ENCODE measurements at places on chromosomes 1 and 21.
A peak's percentile ranks its signal among the peaks of the same experiment; 100 is the strongest.

- DNase-seq, result no peak
These were observed 2.2 kb downstream of the PAQR6 start for GRCh38 chr1:156245451-156246232.

GRCh38 chr1:151945725-151946722, 36.7 kb upstream of the THEM4 start:
- peak; percentile 82 for DNase-seq

DNA sequence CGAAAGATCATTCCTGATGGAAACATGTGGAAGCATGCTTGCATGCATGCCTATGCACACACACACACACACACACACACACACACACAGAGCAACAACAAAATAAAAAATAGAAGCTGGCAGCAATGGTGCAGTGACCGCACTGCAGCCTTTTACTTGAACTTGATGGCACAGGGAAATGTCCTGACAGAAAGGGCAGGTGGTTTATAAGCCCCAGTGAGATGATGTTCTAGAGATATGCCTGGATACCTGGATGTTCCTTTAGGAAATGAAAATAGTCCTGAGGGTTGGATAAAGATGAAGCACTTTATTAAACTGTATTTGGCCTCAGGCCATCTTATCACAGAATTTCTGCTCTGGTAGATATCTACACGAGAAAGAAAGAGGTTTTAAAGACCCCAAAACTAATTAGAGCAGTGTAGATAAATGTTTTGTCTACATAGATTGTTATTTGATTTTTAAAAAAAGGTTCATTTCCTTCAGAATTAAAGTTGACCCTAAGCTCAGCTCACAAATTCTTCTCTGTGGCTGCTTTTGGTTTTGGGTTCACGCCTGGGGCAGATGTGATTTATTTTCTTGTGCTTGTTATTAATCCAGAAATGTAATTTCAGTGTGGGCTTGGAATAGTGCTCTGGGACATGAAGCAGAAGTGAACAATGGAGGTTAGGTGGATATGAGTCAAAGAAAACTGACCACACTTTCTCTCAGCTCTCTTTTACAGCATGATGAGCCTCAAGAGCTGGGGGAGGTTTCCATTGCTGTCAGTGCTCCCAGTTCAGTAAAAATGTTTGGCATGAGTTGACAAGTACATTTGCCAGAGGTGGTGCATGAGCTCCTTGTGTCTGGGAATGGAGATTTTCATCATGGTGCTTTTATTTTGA, 22.9 kb downstream of the ADAM30 start:
- no peak for DNase-seq

DNA sequence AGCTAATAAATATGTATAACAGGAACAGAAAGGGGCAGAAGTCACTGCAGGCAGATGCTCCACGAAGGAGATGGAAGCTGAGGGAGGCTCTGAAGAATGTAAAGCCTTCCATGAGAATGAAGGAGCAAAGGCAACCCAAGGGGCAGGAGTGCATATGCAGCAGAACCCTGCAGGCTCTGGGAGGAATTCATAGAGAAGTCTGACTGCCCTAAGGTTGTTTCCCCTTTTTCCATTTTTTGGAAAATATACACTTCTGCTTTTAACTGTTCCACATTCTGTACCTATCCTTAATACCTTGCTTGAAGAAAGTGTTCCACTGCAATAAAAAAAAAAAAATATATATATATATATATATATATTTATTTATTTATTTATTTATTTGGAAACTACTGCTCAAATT, 69.6 kb downstream of the CD34 start:
- no peak for DNase-seq

- no peak for DNase-seq
These were observed 84.5 kb downstream of the GLIS1 start for GRCh38 chr1:53654216-53655210.

GRCh38 chr1:22039594-22040285, 12.8 kb upstream of the CDC42 start:
- DNase-seq, result peak; percentile 90

GRCh38 chr21:45849651-45850050, 131.9 kb upstream of the COL6A1 start:
- no peak for DNase-seq

- DNase-seq, result no peak
These were observed 182.0 kb downstream of the DUSP10 start for GRCh38 chr1:221559911-221560310.

DNA sequence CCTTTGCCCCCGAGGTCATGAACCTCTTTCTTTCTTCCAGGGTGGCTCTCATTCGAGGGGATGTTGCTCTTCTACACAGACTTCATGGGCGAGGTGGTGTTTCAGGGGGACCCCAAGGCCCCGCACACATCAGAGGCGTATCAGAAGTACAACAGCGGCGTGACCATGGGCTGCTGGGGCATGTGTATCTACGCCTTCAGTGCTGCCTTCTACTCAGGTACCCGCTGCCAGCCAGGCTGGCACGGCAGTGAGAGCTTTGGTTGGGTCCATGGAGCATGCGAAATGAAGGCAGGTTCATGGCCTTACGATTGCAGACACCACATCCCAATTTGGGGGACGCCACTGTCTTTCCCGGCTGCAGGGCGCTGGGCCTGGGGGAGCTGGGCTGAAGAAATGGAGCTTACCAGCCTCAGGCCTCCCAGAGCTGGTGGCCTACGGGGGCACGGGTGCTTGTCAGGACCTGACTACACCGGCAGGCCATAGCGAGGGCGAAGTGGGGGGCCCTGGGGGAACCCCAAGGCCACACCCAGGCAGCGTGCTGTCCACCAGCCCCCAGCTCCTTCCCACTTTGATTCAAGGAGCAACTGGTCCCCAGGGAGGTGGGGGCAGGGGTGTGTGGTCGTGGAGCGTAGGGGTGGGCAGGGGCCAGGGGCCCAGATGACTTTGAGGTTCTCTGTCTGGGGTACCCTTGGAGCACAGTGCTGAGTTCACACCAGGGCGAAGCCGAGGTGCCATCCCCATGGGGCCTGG, 20.0 kb downstream of the SLC45A1 start:
- DNase-seq, result no peak

GRCh38 chr1:61951731-61952580, 209.7 kb downstream of the PATJ start:
- DNase-seq, result no peak

- DNase-seq, result no peak
These were observed 386.9 kb upstream of the PLXNA2 start for GRCh38 chr1:208631092-208631491.

- DNase-seq, result no peak
These were observed 20.3 kb downstream of the DMAP1 start for GRCh38 chr1:44233593-44233992.

DNA sequence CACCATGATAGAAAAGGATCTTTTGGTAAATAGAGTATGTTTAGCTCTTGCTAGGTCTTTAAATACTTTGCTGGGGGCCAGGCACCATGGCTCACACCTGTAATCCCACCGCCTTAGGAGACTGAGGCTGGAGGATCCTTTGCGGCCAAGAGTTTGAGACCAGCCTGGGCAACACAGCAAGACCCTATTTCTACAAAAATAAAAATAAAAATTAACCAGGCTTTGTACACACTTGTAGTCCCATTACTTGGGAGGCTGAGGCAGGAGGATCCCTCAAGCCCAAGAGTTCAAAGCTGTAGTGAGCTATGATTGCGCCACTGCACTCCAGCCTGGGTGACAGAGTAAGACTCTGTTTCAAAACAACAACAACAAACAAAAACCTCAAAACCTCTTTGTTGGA, 1.1 kb upstream of the KCNE2 start:
- DNase-seq, result no peak

- DNase-seq, result no peak
These were observed 2154.7 kb downstream of the MRPL39 start for GRCh38 chr21:23452384-23453083.

GRCh38 chr1:6472391-6472790, 6.4 kb upstream of the TNFRSF25 start:
- no peak for DNase-seq

DNA sequence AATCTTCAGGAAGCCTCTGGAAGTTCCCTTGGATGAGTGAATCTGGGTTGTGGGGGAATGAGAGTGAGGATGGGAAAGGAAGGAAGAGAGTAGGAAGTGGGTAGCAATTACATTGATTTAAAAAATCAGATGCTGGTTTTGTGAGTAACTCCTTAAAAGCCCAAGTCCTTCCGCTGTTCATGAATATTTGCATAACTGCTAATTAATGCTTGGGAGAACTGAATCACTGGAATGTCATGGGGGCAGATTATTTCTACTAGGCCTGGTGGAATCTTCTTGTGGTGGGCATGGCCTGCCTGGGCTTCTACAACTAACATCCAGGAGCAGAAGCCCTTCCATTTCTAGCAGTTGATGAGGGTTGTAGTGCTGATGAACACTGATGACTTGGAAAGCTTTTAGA, 52.7 kb downstream of the FASLG start:
- DNase-seq, result no peak

DNA sequence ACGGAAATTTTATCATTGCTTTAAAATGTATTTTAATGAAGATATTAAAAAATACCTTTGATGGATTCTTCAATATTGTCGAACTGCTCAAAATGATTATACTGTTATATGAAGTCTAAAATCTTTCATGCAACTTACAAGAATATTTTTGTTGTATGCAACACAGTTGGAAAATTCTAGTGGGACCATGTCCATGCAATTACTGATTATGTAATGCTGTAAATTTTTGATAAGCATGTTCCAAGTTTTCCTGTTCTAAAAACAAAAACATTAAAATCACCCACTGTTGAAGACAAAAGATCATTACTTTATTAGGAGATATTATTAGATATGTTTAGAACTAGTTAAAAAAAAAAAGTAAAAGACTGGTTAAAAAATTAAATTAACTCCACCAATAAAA, 132.8 kb downstream of the NFIA start:
- no peak for DNase-seq

DNA sequence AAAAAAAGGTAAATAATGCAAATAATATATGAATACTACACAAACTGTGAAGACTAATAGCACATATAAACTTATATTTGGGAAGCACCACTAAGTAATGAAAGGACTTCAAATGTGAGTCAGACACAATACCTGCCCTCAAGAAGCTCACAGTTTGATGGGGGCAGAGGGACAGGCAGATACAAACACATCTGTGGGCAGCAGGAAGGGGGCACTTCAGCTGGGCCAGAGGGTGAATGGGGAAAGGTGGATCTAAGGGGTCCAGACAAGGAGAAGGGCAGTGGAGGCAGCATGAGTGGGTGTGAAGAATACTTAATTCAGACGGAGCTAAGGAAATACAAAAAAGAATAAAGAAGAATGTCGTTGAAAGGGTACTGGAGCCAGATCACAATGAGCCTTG, 114.2 kb downstream of the TGFBR3 start:
- no peak for DNase-seq

- no peak for DNase-seq
These were observed 29.1 kb upstream of the F13B start for GRCh38 chr1:197096137-197096536.

GRCh38 chr1:966135-966703, at the start of gene PLEKHN1:
TSS of gene PLEKHN1 (plus strand) at chr1:966482. CDS start at chr1:966532, 50 bp downstream.
- no peak for DNase-seq
